Stimulated activated CD4-positive, alpha-beta T cell treated with anti-CD3 and anti-CD28 coated beads, Interleukin-1b, Interleukin-23, amount 100 ng/mL, for 24 hours (primary cell): ENCODE measurements at places on chromosomes 11 and 22.

DNA sequence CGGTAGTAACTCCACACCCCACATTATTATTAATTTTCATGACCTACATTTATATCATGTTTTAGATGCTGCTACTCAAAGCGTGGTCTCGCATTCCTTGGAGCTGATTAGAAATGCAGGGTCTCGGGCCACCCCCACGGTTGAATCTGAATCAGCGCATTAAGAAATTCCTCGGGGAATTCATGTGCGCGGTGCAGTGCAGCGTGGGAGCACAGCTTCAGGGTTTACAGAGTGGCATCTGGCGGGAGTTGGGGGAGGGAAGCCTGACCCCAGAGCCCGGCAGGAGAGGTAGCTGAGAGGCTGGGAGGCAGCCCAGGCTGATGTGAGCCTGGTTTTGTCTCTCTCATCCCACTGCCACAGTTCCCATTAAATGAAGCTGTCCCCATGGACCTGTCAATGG, 48.1 kb upstream of the DAGLA start:
- no peak for DNase-seq

GRCh38 chr22:45972091-45972888, 4.7 kb downstream of the WNT7B start:
- no peak for DNase-seq

DNA sequence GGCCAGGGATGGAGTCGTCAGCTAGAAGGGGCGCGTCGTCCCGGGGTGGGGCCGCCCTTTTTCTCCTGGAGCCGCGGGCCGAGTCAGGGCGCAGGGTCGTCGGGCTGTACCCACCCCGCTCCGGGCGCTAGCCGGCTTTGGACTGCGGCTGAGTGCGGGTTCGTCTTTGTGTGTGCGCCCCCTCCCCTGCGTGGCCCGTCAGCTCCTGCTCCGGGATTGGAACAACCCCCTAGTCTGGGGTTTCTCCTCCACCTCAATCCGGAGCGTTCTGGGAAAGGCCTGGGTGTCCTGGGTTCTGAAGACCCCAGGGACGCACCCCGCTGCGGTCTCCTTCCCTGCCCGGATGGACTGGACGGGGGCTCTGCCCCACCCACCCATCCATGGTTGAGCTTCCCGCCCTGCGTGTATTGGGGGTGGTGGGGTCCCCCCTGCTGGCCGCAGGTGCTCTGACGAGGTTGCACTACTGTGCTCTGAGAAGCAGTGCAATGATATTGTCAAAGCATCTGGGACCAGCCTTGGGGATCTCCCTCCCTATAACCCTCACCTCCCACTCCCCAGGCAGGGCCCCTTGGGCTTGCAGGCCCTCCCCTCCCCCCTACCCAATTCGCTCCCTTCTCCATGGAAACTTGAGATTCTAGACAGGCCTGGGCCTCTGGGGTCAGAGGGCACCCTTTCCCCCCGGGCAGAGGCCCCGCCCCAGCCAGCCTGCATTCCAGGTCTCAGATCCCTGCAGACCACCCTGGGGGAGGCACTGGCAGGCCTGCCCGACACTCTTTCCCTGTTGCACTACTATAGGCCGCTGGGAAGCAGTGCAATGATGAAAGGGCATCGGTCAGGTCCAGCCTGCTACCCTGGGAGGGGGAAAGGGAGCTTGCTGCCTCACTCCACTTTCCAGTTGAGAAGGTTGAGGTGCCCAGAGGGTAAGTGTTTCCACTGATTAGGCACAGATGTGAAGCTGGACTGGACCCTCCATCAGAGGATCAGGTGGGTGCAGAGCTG, 10.7 kb downstream of the SDF2L1 start:
- no peak for DNase-seq

GRCh38 chr22:25875461-25875860, 133.5 kb downstream of the MYO18B start:
- DNase-seq = no peak

GRCh38 chr11:102047305-102047924, at the start of gene CFAP300:
TSS of gene CFAP300 (plus strand) at chr11:102047437. CDS start at chr11:102047471, 34 bp downstream.
- DNase-seq = peak; percentile 35

DNA sequence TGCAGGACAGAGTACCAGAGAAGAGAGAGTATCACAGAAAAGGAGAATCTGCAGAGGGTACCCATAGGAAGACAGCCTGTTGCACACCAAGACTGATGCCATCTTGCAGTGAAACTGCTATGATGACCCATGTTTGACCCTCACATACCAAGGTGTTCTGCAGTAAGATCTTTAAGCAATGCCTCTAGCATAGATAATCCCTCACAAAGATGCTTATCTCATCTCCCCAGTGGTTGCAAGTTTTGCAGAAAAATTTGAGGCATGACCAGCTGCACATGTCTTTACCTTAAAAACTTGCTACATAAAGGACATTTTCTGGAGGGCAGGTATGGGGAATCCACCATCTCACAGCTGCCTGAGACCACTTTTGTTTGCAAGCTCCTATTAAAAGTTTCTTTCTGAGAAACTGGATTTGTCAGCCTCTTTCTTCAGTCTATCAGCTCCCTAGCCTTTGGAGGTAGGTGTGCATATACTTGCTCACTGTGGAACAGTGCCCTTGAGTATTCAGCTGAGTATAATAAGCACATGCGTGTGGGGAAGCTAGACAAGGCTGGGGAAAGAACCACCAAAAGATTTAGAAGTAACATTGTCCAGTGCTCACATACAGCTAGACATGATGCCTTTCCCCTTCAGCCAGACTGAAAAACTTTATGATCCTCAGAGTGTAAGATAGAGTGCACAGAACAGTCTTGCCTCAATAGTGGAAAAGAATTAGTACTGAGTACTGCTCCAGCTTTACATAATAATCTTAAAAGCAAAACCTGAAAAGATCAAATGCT, 100.3 kb upstream of the TEAD1 start:
- no peak for DNase-seq

- no peak for DNase-seq
Measured at GRCh38 chr11:76626921-76627401, 43.6 kb downstream of the LRRC32 start.

DNA sequence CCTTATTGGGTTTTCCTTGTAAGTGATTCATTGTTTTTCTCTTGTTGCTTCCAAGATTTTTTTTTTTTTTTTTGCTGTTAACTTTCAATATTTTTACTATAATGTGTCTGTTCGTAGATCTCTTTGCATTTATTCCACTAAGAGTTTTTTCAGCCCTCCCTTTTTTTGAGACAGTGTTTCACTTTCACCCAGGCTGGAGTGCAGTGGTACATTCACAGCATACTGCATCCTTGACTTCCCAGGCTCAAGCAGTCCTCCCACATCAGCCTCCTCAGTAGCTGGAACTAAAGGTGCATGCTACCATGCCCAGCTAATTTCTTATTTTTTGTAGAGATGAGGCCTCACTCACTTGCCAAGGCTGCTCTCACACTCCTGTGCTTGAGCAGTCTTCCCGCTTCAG, 1282.0 kb upstream of the CNTN5 start:
- no peak for DNase-seq

DNA sequence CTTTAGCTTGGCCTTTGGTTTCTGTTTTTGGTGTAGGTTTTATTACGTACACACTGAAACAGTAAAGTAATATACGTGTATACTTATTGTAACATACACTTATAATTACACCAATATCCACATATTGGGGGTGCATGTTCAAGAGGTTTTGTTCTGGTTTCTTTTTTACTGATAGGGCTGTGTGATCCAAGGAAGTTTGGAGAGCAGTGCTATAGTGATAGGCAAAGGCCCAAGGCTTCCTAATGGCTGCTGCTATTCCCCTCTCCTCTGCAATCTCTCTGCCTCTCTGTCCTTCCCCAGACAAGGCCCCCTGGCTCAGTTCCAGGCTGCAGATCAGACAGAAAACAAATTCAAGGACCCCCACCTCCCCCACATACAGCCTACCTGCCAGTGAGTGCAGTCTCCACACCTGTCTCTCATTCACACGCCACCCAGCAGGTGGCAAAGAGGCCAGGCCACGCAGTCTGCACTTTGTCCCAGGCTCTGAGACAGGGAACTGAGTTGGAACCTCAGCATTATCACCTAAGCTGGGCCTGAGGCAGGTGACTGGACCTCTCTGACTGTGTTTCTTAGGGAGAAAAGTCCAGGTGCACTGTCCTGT, 15.1 kb downstream of the TMEM184B start:
- no peak for DNase-seq

- no peak for DNase-seq
Measured at GRCh38 chr11:31045335-31045734, 324.2 kb downstream of the DCDC1 start.

GRCh38 chr22:37752189-37753087, 55.3 kb upstream of the GCAT start:
- no peak for DNase-seq

DNA sequence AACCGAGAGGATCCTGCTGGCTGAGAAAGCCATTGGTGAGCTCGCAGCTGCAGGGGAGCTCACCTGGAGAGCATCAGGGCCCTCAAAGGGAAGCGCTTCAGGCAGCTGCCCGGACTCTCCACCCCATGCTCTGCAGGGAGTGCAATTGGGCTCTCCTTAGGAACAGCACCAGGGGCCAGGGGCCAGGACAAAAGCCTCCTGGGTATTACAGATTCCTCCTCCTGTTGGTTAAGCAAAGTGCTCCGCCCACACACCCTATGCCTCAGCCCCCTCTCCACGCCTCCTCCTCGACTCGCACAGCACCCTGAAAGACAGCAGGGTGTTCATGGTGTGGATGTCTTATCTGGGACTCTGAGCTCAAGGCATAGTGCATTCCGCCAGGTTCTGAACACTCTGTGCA, 139.9 kb downstream of the SHANK2 start:
- no peak for DNase-seq

- DNase-seq = no peak
Measured at GRCh38 chr11:46947399-46948077, 11.0 kb downstream of the CSTPP1 start.

DNA sequence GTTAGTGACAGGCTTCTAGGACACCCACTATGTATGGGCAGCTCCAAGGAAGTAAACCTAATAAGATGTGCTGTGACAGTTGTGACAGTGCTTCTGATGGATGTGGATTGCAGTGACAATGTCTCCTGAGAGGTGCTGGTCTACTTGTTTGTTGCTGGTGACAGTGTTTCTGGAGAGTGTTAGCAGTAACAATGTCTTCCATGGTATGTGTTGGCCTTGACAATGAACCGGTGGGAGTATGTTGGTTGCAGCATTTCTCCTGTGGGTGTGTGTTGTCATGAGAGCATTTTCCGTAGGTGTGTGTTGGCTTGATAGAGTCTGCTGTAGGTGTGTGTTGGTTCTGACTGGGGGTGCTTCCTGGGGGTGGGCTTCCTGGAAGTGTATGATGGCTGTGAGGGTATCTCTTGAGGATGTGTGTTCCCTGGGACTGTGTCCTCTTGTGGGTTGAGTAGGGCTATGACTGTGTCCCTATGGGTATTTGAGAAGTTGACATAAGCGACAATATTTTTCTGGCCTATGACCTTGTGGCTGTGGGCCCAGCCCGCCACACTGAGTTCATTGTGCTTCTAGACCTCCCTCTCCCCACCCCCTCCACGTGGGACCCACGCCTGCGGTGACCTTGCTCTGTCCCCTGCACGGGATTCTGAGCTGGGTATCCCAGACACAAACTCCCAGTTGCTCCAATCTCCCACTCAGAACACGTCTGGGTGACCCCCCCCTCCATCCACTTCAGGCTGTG, 1.2 kb downstream of the DCHS1 start:
- no peak for DNase-seq

DNA sequence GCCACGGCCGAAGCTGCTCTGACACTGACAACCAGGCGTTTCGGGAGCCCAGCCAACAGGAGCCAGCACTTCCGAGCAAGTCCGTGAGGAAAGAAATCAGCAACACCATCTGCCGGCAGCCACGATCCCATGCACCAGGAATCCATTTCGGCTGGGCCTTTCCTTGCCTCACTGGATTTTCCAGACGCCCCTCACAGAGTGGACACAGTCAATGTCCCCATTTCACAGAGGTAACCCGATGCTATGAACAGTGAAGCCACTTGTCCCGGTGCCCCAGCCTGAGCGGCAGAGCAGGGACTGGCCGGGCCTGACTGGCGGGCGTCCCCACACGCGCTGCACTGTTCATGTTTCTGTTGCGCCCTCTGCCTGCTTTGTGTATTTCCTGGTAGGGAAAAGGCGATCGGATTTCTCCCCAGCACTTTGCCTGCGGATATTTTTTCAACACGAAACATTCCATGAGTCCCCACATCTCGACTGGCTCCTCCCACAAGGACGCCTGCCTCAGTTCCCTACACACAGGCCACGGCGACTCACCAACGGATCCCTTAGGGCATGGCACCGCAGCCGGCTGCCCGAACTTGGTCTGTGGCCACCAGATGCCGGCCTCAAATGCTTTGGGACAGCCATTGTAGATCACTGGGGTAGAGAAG, 55.3 kb downstream of the TRMU start:
- no peak for DNase-seq

- DNase-seq = no peak
Measured at GRCh38 chr11:74839446-74839845, 90.8 kb downstream of the RNF169 start.

GRCh38 chr11:110857892-110858546, 145.8 kb upstream of the ARHGAP20 start:
- no peak for DNase-seq
